ENCODE measurements at places on chromosomes 2 and 18.

DNA sequence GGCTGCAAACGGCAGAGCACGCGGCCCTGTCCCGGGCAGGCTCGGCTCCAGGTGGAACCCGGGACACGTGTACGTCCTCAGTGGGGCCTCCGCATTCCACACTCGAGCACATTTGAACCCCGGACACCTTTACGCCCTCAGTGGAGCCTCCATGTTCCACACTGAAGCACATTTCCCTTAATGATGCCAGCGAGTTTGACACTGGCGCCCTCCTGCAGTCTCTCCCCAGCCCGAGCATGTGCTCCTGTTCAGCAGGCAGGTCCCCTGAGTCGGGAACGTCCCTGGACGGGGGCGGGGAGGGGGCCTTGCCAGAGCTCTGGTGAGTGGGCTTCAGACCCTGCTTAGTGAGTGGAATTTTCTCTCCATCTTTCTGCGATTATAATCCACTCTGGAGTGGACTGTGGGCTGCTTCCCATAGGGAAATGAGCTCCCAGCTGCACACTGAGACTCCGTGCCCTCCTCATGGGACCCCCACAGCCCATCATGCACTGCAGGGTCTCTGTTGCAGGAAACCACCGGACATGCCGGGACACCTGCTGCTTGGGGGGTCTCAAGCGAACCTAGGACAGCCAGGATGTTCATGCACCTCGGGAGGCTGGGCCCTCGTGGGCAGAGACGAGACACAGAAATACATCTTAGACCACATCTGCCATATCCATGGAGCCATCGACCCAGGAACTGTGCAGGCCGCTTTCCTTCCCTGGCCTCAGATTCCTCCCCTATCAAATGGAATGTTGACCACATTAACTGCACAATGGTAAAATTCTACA is 70.3 kb upstream of the SNTG2 start:
- no peak for DNase-seq

GRCh38 chr2:233002829-233003657 is 10.0 kb downstream of the NGEF start:
- DNase-seq: no peak

GRCh38 chr2:46393347-46393820 is 86.0 kb upstream of the TMEM247 start:
- DNase-seq: no peak

GRCh38 chr2:181408861-181409260 is 48.3 kb upstream of the ITGA4 start:
- no peak for DNase-seq

DNA sequence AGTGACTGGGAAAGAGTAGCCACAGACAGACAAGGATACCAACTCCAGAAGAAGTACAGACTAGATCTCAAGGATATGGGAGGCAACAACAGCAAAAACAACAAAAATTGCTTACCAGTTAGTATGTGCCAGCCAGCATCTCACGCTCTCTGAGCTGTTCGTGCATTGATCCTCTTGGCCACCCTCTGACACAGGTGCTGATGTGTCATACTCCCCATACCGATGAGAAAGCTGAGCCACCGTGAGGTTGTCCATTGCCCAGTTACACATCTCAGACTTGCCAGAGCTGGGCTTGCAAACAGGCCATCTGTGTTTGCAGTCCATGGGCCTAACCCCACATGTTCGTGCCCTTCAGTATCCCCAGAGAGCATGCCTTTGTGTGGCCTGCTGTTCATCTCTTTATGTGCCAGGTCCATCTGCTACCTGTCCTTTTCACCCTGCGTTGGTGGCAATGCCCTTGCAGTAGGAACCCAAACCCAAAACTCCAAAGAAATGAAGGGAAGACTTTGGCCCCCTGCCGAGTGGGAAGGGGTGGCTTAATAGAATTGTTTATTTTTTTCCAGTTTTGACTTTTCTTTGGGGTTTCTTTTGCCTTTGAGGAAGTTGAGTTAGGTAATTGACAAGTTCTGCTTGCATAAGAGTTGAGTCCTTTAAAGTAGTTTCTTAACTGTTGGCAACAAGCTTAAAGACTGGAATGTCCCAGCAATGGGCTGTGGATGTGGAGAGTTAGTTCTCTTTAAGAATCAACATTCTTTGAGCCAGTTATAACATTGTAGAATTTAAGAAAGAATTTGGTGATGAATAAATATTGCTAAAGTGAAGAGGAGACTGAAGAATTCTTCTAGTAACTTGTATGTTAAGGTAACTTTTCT is 46.7 kb downstream of the LYPD6B start:
- DNase-seq: no peak

Measured in activated CD4-positive, CD25-positive, alpha-beta regulatory T cell (primary cell).